Stimulated activated CD8-positive, alpha-beta memory T cell treated with anti-CD3 and anti-CD28 coated beads, Interleukin-4, amount 100 ng/mL, for 4 hours (primary cell): ENCODE measurements at places on chromosomes 16 and 17.

DNA sequence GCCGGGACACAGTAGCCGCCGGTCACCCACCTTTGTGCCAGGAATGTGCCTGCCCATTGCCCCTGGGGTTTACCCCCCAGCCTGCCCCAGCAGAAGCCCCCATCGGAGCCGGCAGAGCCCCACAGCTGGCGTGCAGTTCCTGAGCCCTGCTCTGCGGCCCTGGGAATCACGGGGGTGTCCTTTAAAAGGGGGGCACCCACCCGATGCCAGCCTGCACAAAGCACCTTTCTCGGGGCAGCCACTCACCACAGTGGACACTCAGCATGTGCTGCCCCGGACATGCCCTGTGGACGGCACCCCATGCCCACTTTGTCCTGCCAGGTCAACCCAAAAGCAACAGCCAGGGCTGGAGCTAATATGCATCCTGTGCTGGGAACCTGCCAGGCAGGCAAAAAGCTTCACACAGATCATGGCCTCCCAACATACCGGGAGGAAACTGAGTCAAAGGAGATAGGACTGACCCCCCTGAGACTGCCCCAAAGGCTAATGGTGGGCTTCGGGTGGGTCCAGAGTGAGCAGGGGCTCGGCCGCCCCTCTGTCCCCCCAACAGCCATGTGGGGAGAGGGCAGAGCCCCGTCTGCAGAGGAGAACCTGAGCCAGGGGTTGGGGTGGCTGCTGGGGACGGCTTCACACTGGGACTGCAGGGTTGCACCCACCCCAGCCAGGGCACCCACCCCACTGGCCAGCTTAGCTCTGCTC, 45.8 kb upstream of the ZC3H18 start:
- DNase-seq: no peak

DNA sequence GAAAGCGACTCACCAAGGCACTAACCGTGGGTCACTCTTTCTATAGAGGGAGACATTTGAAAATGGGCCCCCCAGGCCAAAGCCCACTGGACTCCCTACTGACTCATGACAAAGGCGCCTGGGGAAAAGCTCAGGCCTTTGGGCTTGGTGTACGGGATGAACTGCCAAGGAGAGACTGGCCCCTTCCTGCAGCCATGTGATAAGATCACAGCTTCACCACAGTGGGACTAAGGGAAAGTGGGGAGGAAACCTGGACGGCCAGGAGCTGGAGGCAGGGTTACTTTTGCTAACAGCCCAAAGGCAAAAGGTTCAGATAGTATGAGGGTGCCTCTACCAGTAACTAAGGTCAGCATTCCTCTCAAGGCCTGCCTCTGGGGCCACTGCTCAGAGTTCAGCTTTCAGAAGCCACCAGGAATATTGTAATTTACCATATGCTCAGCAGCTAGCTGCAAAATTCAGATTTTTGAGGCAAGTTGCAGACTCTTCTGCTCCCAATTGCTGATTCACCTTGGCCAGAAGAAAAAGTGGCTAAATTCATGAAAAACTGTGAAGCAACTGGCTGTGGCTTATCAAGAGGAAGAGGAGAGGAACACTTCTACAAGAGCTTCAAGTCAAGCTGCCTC, 37.1 kb upstream of the SLC25A19 start:
- DNase-seq: no peak

- no peak for DNase-seq
Measured at GRCh38 chr17:2181206-2181896, 122.2 kb downstream of the SMG6 start.

GRCh38 chr16:28569021-28569420, 15.3 kb downstream of the SGF29 start:
- no peak for DNase-seq

- no peak for DNase-seq
Measured at GRCh38 chr17:1796800-1797199, 32.9 kb downstream of the SMYD4 start.

- DNase-seq: no peak
Measured at GRCh38 chr17:7211491-7212273, 8.0 kb downstream of the DLG4 start.

GRCh38 chr16:10938321-10938720, 3.9 kb downstream of the DEXI start:
- DNase-seq: no peak

GRCh38 chr16:23578101-23578830, 17.9 kb downstream of the NDUFAB1 start:
- no peak for DNase-seq

DNA sequence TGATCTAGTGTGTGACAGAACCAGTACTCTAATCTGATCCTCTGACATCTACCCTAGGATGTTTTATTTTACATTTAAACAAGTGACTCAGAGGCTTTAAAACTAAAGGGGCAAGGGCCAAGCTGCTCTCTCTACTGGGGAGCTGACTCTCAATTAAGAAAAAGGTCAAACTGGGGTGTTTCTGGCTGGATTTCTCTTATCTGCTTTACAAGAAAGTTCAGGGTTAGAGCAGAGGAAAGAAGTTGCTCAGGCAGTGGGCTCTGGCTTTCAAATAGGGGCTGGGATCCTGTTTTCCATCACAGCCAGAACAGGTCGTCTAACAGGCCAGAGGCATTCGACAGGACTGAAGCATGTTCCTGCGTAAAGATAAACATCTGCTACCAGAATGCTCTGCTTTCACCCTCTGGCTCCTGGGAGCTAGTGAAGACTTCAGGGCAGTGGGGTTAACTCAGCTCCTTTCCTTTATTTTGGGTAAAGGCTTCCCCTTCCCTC, 8.5 kb downstream of the MMP28 start:
- DNase-seq: no peak

DNA sequence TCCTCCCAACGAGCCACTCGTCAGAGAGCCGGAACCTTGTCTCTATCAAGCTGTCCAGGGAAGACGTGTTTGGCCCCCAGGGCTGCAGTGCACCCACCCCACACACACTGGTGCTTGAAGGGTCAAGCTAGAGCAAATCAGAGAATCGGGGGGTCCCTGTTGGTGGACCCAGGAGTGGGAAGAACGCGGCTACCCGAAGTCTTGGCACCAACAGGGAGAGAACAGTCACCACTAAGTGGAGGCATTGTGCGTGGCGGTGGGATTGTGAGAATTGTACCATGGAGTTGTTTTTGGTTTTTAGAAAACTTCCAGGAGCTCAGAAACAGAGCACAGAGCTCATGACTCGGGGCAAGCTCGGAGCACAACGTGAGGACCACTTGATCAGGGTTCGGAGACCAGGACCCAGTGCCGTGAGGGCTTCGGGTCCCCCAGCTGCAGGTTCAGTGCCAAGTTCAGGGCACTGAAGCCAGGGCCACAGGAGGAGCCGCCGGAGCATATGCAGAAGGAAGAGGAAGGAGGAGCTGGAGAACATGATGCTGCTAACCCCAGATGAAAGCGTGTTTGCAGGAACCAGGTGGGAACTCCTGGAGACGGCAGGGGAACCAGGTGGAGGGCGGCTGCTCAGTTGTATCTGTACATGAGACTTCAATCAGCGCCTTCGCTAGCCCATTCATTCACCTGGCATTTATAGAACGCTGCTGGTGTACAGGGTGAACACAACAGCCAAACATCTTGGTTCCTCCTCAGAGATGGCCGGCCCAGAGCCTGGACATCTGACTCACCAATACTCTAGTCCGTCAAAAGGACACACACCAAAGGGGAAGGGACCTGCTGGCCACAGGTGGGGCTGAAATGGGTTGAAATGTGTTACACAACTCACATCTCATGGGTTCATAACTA, 42.8 kb downstream of the METRNL start:
- DNase-seq: no peak

DNA sequence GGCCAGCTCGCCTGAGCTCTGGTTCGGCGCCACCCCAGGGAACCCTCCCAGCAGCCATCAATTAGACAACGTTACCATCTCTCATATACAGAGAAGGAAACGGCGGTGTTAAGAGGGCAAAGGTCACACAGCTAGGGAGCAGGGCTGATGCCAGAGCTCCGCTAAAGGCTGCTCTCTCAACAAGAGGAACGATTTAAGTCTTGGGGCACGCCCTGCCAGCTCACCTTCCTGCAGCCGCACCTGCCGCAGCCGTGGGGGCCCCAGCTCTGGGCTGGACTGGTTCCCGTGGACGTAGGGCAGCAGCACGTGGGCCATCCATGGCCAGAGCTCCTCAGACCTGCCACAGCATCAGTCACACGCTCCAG, 43.5 kb downstream of the PKD1 start:
- no peak for DNase-seq

- no peak for DNase-seq
Measured at GRCh38 chr17:39704821-39705551, 5.1 kb downstream of the ERBB2 start.

DNA sequence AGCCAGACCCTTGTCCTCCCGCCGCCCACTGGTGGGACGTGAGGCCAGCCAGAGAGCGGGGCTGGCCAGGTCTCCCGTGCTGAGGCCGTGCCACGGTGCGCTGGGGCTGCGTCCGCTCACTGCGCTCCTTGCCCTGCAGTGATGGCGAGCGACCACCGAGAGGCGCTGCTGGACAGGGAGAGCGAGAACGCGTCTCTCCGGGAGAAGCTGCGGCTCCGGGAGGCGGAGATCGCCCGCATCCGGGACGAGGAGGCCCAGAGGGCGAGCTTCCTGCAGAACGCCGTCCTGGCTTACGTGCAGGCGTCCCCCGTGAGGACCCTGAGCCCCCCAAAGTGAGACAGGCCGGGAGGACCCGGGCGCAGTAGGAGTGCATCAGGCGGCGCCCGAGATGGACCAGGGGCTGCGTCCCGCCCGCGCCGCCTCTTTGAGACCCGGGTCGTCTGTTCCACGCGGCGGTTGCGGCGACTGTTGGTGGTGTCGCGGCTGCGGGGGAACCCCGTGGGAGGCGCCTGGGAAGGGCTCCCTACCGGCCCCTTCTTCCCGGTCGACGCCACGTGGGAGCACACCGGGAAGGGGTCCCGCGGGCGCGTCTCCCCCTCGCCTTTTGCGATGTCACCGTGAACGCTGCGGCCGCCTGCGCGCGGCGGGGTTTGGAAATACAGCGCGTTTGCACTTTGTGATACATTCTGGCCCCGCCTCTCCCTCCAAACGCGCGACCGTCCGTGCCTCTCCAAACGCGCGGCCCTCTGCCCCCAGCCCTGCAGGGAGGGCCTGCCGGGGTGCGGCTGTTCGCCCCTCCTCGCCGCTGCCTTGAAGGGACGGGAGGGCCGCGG, 792 bp upstream of the RAC3 start:
- peak; percentile 60 for DNase-seq

DNA sequence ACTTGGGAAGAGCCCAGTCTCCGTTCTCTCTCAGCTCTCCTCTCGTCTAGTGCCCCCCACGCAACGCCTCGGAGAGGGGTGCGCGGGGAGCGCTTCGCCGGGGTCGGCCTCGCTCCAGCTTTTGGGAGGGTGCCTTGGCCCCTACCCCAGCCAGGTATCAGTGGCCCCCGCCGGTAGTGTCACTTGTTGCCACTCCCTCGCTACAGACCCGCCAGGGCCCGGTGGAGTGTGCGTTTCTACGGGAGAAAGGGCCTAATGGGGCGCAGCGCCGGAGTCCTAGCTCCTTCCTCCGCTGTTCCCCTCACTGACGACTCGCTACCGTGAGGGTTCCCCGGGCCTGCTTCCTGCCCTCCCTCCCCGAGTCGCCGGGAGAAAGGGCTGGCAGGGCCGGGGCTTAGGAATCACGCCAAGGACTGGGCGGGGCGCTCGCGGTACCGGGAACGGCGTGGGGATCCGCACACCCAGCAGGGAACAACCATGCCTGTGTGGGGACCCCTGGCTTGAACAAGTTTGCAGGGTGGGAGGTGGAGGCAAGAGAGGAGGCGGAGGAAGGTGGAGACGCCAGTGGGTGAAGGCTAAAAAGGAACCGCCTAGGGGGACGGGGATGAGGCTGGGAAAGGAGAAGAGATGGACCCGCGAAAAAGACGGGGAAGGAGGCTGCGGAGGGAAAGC, 997 bp upstream of the CDH11 start:
- no peak for DNase-seq

GRCh38 chr16:17377360-17378324, 93.1 kb downstream of the XYLT1 start:
- DNase-seq: no peak

GRCh38 chr16:55911616-55912015, 36.4 kb upstream of the CES5A start:
- no peak for DNase-seq

DNA sequence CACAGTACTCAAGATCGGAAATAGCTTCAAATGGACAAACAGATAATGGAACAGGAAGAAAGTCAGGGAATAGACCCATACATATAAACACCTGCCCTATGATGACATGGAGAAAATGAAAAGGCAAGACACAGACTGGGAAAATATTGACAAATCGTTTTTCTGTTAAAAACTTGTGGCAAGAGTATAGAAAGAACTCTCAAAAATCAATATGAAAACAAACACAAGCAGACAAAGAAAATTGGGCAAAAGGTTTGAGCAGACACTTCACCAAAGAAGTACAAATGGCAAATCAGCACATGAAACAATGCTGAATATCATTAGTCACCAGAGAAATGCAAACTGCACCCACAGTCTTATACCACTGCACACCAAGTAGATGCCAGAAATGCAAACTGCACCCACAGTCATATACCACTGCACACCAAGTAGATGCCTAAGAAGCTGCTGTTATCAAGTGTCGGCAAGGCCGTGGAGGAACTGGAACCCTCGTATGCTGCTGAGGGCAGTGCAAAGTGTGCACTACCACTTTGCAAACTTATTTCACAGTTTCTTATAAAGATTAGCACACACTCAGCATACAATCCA, 123.5 kb upstream of the CHMP6 start:
- DNase-seq: no peak

DNA sequence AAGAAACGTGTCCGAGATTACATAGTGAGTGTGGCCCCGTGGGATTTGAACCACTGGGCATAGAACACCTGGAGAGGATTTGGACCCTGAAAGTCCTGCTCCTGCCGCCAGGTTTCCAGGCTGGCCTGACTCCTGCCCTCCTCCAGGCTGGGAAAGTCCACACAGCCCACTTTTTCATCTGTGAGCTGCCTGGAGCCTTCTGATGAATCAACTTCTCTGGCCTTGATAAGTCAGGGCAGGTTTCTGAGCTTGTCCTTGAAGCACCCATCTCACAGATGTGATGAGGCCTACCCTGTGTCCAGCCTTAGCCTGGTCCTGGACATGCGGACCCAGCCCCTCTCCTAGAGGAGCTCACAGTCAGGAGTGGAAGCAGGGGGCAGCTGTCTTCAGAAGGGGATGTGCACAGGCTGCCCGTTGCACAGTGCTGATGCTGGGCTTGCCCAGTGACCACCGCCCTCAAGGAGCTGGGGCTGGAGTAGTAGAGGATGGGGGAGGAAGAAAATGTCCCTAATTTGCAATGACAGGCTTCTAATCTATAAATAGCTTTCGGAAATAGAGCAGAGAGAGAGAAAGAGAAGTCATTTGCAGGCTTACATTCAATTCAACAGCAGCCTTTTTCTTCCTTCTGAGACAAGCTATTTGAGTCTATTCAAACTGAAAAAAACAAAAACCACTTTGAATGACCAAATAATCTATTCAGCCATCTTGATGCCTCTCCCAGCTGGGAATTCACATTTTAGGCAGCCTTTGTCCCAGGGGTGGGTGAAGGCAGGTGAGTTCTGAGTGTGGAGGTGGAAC, 73.5 kb upstream of the DNAJA2 start:
- no peak for DNase-seq
